ENCODE measurements at places on chromosomes 12 and 14.

DNA sequence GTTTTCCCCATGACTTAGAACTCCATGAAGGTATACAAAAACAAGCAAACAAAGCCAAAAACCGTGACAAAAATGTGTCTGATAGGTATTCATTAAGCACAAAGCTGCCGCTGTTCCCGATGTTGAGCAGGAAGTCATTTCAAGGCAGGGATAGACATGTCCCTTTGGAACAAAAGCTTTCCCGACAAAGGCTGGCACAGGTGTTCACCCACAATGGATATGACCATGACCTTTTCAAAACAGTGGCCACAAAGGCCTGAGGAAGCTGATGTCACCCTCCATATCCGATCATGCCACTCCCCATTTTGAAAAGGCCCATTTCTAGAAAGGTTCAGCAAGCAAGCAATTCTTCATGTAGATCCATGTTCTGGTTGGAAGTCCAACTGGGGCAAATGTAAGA lies 279.1 kb downstream of the BTG1 start:
- no peak for DNase-seq

DNA sequence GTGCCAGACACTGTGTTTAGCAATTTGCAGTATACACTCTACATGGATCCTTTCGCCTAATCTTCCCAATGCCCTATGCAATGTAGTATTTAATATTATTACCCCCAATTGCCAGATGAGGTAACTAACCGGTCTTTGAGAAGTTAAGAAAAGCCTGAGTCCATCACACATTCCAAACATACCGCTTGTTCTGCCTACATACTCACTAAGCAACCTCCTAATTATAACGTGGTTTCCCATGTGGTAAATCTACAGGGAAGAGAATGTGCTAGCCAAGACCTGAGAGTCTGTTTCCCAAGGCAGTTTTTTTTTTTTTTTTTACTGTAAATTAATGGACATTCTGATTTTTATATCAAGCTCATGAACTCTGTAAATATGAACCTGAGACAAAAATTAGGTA lies 37.2 kb downstream of the ATP2B1 start:
- no peak for DNase-seq

GRCh38 chr12:62649412-62650138 lies 182.9 kb downstream of the MON2 start:
- DNase-seq = no peak

GRCh38 chr12:103697971-103698751 lies 111.1 kb downstream of the STAB2 start:
- DNase-seq = no peak

GRCh38 chr14:56156096-56156495 lies 37.9 kb downstream of the PELI2 start:
- DNase-seq = no peak

Data from SJSA1 (cell line).